Thoracic aorta (tissue), 2 donors: ENCODE measurements at places on chromosomes 12 and 14. TPM values are rescaled to one million over a fixed set of nuclear protein-coding genes. Genes with fewer than 3 reads are reported as not detected.

PLBD1 gene
- 12.8 TPM for total RNA-seq

OR4E2 gene
- not detected for total RNA-seq

IL23A gene
- total RNA-seq: not detected

ALG10B gene
- 6.2 TPM for total RNA-seq

PA2G4 gene
- 111 TPM for total RNA-seq

GPRC5D gene
- total RNA-seq: not detected

TMPRSS12 gene
- not detected for total RNA-seq

GNB3 gene
- 16.6 TPM for total RNA-seq

RNASE7 gene
- 0.27 TPM for total RNA-seq

PRB3 gene
- not detected for total RNA-seq

KIF5A gene
- total RNA-seq: 0.81 TPM

KRT8 gene
- 175 TPM for total RNA-seq

KRT4 gene
- not detected for total RNA-seq

PTPRB gene
- total RNA-seq: 39.0 TPM

RGS6 gene
- 1.4 TPM for total RNA-seq

ADAM20 gene
- 3.5 TPM for total RNA-seq

GPRC5A gene
- 42.8 TPM for total RNA-seq

OR4K5 gene
- not detected for total RNA-seq

ZC2HC1C gene
- 1.1 TPM for total RNA-seq

MAP1LC3B2 gene
- 1.5 TPM for total RNA-seq

TCL1A gene
- not detected for total RNA-seq

DNAJC22 gene
- total RNA-seq: 1.5 TPM

GYS2 gene
- total RNA-seq: not detected

CFAP73 gene
- total RNA-seq: not detected

RERGL gene
- 15.3 TPM for total RNA-seq

C12orf50 gene
- total RNA-seq: not detected

MDP1 gene
- total RNA-seq: 15.7 TPM

TPH2 gene
- total RNA-seq: not detected

AICDA gene
- total RNA-seq: not detected

RIPK3 gene
- total RNA-seq: 17.9 TPM

LTB4R2 gene
- total RNA-seq: 21.8 TPM

SOCS4 gene
- 31.0 TPM for total RNA-seq

EXOC5 gene
- total RNA-seq: 50.3 TPM

ZNF641 gene
- total RNA-seq: 30.8 TPM

TOMM20L gene
- not detected for total RNA-seq

TEX52 gene
- total RNA-seq: not detected

RIMBP2 gene
- total RNA-seq: 0.54 TPM

FUT8 gene
- 23.4 TPM for total RNA-seq

STYK1 gene
- total RNA-seq: not detected

KLRC1 gene
- total RNA-seq: not detected

IGF1 gene
- total RNA-seq: 44.0 TPM

CHGA gene
- not detected for total RNA-seq

BCL11B gene
- 6.2 TPM for total RNA-seq

LUM gene
- total RNA-seq: 257 TPM

DACT1 gene
- 36.1 TPM for total RNA-seq

SPX gene
- not detected for total RNA-seq

YBX3 gene
- total RNA-seq: 630 TPM

GRIP1 gene
- total RNA-seq: not detected
